ENCODE measurements at places on chromosomes 12 and 14. TPM values are rescaled to one million over a fixed set of nuclear protein-coding genes. Genes with fewer than 3 reads are reported as not detected.

Gene IRAK3
- 28.3 TPM for total RNA-seq

- no peak for DNase-seq
These were observed 94.4 kb downstream of the TBC1D30 start for GRCh38 chr12:64918801-64919200.

DNA sequence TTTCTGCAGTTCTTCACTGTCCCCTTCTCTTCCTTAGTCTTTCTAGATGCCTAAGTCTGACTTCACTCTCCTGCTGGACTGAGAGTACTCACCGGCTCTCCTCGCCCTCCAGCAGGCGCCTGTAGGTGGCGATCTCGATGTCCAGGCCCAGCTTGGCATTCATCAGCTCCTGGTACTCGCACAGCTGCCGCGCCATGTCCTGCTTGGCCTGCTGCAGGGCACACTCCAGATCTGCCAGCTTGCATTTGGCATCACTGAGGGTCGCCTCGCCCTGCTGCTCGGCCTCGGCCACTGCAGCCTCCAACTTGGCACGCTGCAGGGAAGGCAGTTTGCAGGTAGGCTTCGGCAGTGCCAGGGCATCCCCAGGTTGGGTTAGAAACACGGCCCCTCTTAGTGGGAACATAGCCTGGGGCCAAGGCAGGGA, 5.2 kb downstream of the KRT84 start:
- DNase-seq, result peak; percentile 16

- DNase-seq, result no peak
These were observed 54.0 kb upstream of the ELK3 start for GRCh38 chr12:96140174-96140573.

- DNase-seq, result no peak
These were observed 261.7 kb downstream of the ERC1 start for GRCh38 chr12:1252758-1253157.

GRCh38 chr12:113684053-113684907, 212.6 kb upstream of the LHX5 start:
- DNase-seq, result no peak

Gene TMEM179
- not detected for total RNA-seq

DNA sequence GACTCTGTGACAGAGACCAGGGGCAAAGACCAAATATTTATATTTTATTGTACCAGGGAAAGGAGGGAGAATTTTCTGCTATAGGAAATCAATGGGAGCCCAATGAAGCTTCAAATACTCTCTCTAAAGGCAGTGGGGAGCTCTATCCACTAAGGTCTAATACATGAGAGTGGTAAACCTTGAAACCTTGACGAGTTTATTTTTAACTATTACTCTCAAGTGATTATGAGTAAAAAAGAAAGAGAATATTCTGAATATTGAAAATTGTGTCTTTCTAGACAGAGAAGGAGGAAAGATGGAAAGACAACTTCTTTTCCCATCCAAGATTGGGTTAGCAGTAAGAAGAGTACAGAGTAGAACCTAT, 1722.1 kb upstream of the SEL1L start:
- no peak for DNase-seq

Gene TXNDC16
- total RNA-seq, result 3.8 TPM

DNA sequence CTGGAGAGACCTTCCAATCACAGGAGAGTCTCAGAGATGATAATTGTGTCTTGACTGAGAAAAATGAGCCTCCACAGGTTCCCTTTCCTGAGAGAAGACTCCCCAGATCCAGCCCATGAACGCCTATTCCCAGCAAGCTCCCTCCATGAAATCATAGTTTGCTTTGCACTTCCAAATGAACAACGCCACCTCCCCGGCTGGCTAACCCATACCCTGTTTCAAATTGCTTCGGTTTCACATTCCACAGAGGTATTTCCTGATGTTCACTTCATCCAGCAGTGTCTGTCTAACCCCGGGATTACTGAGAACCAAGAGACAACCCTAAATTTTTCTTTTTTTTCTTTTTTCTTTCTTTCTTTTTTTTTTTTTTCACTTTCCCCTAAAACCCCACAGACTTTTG, 124.1 kb upstream of the RFLNA start:
- no peak for DNase-seq

GRCh38 chr14:80536456-80536855, 325.2 kb upstream of the DIO2 start:
- DNase-seq, result no peak

Gene AICDA
- total RNA-seq, result not detected

- no peak for DNase-seq
These were observed 44.5 kb downstream of the ALKBH1 start for GRCh38 chr14:77663293-77663692.

- no peak for DNase-seq
These were observed 5.7 kb downstream of the RASAL1 start for GRCh38 chr12:113129664-113130456.

Gene TAS2R13
- 1.3 TPM for total RNA-seq

GRCh38 chr14:58565832-58566231, 71.9 kb upstream of the DACT1 start:
- DNase-seq, result no peak

DNA sequence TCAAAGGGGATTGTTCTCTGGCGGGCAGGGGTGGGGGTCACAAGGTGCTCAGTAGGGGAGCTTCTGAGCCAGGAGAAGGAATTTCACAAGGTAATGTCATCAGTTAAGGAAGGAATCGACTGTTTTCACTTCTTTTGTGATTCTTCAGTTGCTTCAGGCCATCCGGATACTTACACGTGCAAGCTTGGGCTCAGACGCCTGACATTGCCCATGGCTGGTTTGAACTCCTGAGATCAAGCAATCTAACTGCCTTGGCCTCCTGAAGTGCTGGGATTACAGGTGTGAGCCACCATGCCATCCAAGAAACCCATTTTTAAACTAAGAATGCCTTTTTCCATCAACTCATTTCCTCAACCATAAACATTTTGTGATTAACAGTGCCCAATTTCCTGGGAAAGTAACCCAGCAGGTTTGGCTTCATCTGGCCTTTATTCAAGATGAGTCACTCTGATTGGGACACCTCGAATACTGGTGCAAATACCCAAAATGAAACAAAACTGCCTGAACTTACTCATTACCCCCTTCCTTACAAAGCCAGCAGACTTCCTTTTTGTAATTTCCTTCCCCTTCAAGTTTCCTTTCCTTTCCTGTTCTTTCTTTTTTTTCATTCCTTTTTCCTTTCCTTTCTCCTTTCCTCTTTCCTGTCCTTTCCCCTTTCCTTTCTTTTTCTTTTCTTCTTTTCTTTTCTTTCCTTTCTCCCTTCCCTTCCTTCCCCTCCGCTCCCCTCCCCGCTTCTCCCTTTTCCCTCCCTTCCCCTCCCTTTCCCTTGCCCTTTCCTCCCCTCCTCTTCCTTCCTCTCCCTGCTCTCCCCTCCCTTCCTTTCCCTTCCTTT, 10.2 kb upstream of the RNASE10 start:
- no peak for DNase-seq

- no peak for DNase-seq
These were observed 301.7 kb upstream of the FKBP4 start for GRCh38 chr12:2493086-2493485.

Gene STON2
- 74.6 TPM for total RNA-seq

Gene KLHL33
- total RNA-seq, result 0.27 TPM

Gene NPAS3
- total RNA-seq, result 0.27 TPM

DNA sequence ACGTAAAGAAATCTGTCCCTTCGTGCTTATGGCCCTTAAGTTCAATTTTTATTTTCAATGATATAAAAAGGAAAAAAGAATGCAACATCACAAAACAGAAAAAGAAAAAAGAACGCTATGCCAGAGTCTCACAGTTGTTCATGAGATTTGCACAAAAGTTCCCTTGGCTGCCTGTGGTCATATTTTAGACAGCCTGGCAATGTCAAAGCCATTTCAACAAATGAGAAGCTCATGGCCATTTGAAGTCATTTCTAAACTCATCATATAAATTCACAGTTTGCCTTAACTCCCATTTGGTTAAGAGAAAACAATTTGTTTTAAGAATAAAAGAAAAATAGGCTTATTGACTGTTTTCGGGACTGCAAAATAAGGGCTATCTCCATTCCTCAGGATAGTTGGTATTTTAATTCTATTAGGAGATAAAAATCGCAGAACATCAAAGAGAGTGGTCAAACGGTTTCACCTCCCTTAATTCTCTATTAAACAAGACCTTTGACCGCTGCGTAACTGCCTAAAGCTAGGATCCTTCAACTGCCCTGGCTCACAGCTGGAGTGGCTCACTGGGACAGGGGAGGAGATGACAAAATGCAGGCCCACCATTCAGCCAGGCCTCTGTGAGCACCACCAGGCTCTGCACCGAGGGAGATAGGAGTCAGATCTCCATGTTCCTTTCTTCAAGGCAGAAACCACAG, 119.2 kb upstream of the DAAM1 start:
- DNase-seq, result no peak

Gene KRT2
- not detected for total RNA-seq

DNA sequence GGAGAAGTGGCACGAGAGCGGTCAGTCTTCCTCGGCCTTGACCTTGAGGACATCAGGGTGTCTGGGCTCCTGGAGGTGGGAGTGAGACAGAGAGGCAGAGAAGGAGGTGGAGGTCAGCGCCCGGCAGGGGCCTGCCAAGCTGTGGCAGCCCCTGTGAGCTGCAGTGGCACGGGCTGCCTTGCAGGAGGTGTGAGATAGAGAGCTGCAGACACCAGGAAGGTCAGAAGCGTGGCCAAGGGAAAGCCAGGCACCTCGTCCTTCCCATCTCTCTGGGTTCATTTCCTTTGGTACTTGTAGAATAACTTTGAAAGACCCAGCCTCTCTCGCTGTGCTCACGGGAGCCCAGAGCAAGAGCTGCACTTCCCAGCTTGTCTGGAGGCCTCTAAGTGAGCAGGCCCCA, 98.1 kb downstream of the TSPAN9 start:
- no peak for DNase-seq

GRCh38 chr12:98595243-98595988, 1.9 kb downstream of the SLC25A3 start:
- DNase-seq, result no peak

Gene NPFF
- not detected for total RNA-seq

DNA sequence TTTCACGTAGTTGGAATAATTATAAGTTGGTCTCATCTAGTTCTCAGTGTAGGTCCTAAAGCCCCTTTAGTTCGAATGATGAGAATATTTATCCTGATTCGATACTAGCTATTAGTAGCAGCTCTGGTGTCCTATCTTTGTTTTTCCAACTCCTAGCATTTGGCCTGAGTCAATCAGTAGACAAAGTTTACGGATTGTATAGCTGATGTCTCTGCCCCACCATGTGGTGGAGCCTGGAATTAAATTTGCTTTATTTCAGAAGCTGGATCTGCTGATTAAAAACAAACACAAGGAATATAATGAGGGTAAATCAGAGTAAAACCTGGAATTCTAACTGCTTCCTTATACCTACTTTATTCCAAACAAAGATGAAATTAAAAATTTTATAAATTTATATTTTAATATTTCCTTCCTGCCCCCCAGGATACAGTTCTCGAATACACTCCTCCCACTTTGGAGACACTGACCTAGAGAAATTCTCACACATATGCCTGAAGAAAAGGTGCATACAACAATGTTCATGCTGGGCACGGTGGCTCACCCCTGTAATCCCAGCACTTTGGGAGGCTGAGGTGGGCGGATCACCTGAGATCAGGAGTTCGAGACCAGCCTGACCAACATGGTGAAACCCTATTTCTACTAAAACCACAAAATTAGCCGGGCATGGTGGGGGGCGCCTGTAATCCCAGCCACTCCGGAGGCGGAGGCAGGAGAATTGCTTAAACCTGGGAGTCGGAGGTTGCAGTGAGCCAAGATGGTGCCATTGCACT, 7.6 kb upstream of the BRMS1L start:
- DNase-seq, result peak; percentile 55

DNA sequence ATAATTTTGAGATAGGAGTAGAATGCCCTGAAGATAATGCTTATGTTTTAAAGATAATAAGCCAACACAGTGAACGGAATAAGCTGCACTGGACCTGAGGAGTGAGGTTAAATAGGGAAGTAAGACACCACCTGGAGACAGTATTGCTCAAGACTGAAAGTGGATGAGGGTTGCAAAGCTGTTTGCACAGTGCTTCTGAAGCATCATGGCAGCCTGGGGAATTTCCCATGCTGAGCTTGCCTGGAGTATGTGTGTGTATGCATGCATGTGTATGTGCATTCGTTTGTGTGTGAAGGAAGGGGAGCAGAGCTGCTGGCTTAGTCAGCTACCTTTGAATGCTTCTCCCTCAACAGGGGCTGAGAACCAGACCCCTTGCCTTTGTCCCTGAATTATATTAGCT, 35.8 kb downstream of the BHLHE41 start:
- DNase-seq, result peak; percentile 18

- DNase-seq, result no peak
These were observed 2.7 kb downstream of the KRT18 start for GRCh38 chr12:52951640-52952039.

DNA sequence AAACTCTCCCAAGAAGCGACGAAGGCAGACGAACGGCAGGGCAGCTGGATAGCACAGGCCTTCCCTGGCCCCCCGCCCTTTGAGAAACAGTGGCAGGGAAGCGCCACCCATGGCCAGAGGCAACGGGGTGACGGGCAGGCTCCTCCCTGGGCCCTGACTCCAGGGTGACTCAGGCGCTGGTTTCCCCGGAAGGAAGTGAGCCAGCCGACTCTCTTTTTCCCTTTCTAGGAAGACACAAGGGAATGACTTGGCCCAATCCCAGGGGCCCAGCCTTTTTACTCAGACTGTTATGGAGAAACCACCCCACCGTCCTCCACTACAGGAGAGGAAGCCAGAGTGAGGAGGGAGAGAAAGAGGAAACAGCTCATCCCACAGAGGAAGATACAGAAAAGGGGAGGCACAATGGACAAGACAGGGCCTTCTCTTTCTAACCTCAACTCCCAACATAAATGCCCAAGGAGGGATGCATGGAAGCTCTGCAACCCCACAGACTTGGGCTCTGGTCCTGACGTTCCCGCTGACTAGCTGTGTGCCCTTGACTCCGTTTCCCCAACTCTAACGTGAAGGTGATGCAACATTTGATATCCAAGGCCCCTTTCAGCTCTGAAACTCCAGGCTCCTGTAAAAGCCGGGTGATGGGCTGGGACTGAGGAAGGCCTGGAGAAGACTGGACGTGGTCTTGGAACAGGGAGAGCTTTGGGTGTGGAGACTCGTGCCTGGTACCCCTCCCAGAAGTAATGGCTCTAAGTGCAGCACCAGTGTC, 27.9 kb downstream of the ACTN1 start:
- no peak for DNase-seq

- DNase-seq, result no peak
These were observed 35.6 kb downstream of the GNS start for GRCh38 chr12:64723630-64724029.

DNA sequence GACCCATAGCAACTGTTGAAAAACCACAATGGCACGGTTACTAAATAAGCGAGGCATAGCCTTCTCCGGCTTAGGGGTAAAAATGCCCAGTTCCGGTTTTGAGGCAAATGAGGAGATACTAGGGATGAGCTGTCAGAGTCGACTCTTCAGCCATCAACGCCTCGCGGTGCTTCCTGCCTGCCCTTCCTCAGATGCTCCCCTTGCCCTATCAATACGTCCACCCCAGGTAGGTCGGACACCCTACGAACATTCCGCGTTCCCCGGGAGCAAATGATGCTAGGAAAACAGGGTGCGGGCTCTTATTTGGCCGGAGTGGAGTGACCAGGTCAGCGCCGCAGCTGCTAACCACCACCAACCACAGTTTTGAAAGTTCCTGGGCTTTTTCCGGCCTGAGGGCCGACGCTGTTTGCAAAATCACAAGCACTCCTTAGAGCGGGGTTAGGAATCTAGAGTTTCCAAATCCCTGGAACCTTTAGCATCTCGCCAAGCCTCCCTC, 1.2 kb downstream of the SRSF9 start:
- no peak for DNase-seq

- DNase-seq, result no peak
These were observed 18.8 kb downstream of the OS9 start for GRCh38 chr12:57712701-57713100.

GRCh38 chr14:74670726-74671411, 42.0 kb downstream of the AREL1 start:
- DNase-seq, result no peak

Gene E2F7
- 0.27 TPM for total RNA-seq
